ENCODE measurements at places on chromosomes 3 and 15.
A peak's percentile ranks its signal among the peaks of the same experiment; 100 is the strongest.

DNA sequence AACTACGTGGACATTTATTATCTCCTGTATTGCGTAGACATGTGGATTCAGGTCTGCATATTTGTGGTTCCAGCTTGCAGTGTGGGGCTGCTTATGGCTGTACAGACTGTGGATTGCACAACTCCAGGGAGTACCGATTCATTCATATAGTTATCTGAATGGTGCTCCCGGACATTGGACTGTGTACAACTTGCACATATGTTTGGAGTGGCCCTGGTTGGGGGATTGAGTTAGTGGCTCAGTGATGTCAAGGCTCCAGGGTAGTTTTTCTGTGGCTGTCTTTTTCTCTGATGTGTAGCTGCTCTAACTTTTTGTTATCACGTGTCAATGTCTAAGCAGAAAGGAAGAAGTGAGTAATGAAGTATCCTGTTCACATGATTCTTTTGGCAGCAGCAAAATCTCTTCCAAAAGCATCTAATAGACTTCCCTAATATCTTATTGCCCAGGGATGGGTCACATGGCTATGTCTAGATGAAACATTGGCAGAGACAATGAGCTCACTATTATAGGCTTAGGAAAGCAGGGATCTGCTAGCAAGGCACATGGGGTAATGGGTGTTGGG, 15.8 kb downstream of the ST3GAL6 start:
- no peak for DNase-seq

GRCh38 chr3:132539681-132540080, 57.4 kb upstream of the ACKR4 start:
- DNase-seq: no peak

DNA sequence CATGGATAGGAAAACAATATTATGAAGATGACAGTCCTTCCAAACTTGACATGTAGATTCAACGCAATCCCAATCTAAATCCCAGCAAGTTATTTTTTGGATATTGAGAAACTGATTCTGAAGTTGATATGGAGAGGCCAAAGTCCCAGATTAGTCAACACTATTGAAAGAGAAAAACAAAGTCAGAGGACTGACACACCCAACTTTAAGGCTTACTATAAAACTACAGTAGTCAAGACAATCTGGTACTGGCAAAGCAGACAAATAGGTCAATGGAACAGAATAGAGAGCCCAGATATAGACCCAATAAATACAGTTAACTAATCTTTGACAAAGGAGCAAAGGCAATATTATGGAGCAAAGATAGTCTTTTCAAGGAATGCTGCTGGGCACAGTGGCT, 119.2 kb upstream of the ASB14 start:
- no peak for DNase-seq

DNA sequence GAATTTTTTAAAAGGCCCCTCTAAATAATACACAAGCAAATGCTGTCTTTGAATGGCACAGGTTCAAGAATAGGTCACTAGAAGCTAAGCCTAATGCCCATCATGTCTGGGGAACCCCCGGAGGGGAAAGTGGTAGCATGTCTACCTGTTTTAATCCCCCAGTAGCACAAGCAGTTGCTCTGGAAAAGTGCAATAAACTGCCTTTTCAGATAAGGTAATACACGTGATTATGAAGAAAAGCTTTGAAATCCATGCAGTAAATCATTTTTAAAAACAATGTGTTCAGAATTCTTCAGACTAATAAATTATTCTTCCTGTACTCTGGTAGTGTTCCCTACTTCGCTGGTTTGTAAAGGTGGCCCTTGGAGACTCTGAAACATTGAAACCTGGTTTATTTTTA, 922.2 kb downstream of the ROBO1 start:
- no peak for DNase-seq

GRCh38 chr3:45712434-45713110, 23.4 kb downstream of the SACM1L start:
- DNase-seq: no peak

DNA sequence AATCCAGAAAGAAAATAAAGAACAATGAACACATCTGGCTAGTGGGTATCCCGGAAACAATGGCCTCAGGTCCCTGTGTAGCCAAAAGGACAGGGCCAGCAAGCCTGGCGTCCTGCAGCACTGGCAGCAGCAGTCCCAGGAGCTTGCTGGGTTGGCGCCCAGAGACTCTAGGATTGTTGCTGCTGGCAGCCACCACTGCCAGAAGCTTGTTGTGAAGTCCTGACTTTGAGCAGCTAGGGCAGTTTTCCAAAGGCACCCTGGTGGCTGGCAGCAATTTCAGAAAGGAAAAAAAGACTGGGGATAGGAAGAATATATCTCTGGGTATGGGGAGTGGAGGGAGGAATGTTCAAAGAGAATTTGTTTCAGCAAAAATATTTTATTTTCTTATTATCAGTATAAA, 11.3 kb downstream of the SHQ1 start:
- DNase-seq: peak; percentile 88

DNA sequence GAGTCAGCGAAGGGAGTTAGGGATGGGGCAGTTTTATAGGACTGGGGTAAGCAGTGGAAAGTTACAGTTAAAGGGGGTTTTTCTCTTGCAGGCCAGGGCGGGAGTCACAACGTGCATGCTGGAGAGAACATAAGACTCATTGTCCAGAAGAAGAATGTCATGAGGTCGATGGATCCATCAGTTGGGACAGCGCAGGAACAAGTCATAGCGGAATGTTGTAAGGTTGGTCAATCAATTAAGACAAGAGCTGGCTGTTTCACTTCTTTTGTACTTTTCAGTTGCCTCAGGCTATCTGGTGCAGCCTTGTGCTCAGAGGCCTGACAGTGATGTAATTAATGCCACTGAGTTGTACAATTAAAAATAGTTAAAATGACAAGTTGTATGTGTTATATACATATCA, 165.6 kb downstream of the OCA2 start:
- DNase-seq: no peak

GRCh38 chr3:11568503-11569155, 75.1 kb downstream of the VGLL4 start:
- DNase-seq: peak; percentile 75

GRCh38 chr3:14424711-14425580, 22.5 kb downstream of the SLC6A6 start:
- DNase-seq: peak; percentile 13

DNA sequence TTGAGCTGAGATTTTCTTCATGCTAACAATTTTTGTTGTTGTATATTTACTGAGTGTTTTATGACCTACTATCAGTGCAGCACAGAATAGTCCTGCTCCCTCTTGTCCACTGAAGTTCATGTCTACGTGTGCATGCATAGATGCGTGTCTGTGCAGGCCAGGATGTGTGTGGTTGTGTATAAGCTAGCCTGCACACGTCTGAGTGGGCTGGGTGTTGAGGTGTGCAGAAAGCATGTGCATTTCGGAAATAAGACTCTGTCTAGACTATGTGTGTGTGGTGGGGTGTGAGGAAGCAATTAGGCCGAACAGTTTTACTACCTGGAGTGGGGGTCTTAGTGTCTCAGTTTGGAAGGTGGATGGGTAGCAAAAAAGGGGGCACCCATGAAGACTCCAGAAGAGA, 39.2 kb downstream of the ATP2B2 start:
- no peak for DNase-seq

GRCh38 chr3:32910954-32911353, 40.5 kb upstream of the CCR4 start:
- no peak for DNase-seq

GRCh38 chr3:190131329-190131728, 10.6 kb upstream of the P3H2 start:
- DNase-seq: no peak
